Fibroblast of upper back skin (primary cell): ENCODE measurements at places on chromosomes 12 and 14.

DNA sequence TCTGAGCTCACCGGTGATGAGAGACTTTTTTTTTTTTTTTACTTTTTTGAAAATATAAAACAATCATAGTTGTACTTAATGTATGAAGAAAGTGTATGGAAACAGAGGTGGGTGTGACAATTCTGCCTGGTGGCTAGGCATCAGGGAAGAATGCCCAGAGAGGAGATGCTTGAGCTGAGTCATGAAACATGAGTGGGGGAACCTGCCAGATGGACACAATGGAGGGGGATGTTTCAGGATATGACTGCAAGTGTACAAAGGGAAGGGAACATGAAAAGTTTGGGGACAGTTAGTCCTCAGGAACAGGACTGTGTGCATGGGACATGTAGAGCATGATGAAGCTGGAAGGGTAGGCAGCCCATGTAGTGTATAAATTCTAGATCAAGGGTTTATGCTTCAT, 274.2 kb upstream of the E2F7 start:
- peak; percentile 51 for DNase-seq

DNA sequence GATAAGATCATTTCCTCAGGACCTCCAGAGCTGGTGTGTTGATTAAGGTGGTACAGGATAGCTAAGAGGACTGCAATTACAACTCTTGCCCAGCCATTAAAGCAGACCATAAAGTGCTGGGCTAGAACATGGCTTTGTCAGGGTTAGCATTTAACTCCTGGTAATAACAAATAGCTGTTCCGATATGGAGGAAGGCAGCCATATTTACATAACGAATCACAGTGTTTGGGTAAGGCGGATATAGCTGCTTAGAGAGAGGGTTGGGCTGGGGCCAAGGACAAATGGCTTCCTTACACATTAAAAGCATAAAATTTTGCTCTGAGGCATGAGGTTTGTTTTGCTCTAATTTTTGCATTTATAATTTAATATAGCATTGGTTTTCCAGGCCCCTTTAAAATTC, 297.7 kb upstream of the DDHD1 start:
- peak; percentile 75 for DNase-seq

- no peak for DNase-seq
Measured at GRCh38 chr12:5904969-5905368, 40.1 kb downstream of the ANO2 start.

DNA sequence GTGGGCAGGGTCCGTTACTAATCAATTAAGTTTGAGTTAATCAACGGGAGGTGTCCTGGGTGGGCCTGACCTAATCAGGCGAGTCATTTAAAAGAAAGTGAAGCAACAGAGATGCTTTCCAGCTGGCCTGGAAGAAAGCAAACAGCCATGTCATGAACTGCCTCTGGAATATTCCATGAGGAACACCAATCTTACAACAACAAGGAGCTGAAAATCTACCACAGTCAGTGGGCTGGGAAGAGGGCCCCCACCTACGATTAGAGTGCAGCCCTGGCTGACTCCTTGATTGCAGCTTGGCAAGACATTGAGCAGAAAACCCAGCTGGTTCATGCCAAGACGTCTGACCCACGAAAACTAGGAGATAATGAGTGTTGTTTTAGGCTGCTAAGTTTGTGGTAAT, 56.2 kb downstream of the SSPN start:
- DNase-seq, result peak; percentile 23

- no peak for DNase-seq
Measured at GRCh38 chr12:124402248-124403066, 107.6 kb downstream of the RFLNA start.

DNA sequence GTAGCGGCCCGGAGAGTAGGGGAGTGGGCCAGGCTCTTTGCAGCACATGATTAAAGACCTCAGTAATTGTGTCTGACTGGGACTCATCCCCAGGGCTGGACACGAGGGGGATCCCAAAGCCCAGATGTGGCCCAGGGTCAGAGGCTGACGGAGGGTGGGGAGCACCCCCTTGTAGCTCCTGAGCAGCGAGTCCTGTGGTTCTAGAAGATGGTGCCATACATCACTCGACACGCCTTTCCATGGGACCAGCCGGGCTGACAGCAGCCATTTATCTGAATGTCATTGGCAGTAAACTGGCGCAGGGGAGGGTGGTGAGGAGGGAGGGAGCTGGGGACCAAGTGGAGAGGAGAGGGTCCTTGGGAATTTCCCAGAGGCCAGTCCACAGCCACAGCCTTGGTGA, 65.1 kb upstream of the FAM222A start:
- no peak for DNase-seq

- no peak for DNase-seq
Measured at GRCh38 chr12:13073173-13073572, 29.0 kb downstream of the FAM234B start.
